ENCODE measurements at places on chromosomes 3 and 15.

GRCh38 chr3:131386429-131387165 is 5.0 kb downstream of the NUDT16 start:
- no peak for DNase-seq

DNA sequence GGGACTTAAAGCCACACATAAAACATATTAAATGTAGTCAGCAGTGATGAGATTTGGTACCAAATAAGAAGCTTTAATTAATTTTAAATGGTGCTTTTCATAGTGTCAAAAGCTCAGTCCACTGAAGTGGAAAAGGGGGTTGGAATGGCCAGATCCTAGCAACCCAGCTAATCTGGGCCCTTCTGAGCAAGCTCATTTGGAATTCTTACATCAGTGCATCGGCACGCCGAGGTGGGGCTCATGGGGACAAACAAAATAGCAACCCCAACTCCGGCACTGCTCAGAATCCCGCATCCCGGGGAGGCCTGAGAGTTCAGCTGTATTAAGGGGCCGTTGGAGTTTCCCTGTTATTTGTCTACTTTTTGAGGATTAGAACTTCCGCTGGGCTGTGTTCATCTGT is 526.4 kb downstream of the SOX2 start:
- no peak for DNase-seq

DNA sequence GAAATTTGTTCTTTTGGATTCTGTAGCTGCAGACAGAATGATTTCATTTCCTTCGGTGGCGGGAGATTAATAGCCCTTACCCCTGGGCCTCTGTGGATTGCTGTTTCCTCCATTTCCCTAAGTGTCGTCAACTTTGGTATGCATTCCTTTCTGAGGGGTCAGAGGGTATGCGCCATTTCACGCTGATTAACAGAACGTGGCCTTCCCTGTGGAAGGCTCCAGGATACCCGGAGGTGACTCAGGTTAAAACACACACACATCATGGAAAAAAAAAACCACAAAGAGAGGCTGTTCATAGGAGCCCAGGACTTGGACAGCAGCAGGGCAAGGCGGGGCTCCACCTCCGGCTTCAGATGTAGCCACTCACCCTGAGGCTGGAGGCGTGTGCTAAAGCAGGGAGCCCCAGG is 51.9 kb downstream of the EPHB1 start:
- peak; percentile 23 for DNase-seq

GRCh38 chr3:30495172-30496065 is 111.0 kb upstream of the TGFBR2 start:
- no peak for DNase-seq

DNA sequence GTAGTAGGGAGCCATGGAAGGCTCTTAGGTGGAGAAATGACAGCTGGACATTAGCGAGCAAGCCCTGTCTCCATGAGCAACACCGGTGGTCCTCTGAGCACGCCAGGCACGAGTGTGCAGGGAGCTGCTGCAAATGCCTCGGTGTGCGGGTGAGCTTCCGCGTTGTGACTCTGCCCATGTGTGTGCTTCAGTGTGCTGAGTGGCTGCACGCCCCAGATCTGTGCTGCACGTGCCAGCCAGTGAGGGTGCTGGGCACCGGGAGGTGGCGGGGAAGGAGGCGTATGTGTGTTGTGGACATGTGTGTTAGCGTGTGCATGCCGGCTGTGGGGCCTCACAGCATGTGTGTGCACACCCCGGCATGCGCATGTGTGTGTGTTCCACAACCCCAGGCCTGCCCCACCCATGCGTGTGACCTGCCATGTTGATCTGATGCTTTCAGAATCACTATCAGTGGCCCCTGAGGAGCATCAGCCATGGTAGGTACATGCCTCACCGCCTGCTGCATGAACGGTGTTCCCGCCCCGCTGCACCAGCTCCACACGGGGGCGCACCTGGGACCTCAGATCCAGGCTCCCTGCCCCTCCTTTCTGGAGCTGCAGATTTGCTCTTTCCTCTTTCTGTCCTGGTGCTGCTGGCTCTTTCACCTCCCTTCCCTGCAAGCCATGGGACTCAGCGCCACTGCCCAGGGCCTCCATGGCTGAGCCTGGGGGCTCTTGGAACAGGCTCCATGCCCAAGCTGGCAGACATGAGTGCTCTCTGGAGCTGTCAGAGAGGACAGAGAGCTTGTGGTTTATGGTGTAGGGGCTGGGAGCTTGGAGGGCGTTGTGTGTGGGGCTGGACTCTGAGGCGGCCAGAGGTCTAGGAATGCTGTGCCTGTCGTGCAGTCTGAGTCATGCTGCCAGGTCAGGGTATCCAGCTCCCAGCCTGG is 169.4 kb downstream of the TBC1D2B start:
- no peak for DNase-seq

- no peak for DNase-seq
These were observed 1119.6 kb downstream of the ZPLD1 start for GRCh38 chr3:103554451-103554850.

DNA sequence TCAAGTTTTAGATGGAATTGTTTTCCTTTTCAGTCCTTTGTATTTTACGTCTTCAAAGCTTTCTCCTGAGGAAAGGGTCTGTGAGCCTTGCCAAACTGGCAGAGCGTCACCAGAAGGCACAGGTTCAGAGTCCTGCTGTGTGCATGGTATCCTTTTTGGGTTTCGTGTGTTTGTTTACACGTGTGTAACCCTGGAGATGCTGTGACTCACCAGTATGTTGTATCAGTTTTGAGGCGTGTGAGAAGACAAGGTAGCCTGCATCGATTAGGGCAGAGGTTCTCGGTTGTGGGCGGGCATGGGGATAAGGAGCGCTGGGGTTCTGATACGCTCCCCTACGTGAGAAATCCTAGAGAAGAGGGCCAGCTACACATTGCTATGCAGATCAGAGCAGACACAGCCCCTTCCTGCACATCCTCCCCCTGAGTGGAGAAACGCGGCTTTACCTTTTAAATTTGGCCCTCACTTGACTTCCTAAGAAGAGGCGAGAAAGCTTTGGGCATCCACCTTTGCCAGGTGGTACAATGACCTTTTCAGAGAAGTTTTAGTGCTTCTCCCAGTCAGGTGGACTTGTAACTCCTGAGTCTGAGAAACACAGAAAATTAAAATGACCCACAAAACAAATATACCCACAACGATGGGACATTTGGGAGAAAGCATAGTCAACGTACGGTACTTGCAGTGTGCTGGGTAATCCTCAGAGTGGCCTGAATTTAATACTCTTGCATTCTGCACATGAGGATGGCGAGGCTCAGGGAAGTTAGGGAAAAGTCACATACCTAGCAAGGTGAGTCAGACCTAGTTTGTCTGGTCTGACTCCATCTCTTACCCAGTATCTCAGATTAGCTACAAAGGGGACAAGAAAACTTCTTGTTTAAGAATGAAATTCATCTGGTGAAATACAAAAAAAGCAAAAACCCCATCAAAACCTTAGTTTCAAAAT is 38.1 kb downstream of the TRAK1 start:
- DNase-seq = peak; percentile 44

All from A549 (cell line).